Fibroblast of the aortic adventitia (primary cell): ENCODE measurements at places on chromosomes 6 and 20.

DNA sequence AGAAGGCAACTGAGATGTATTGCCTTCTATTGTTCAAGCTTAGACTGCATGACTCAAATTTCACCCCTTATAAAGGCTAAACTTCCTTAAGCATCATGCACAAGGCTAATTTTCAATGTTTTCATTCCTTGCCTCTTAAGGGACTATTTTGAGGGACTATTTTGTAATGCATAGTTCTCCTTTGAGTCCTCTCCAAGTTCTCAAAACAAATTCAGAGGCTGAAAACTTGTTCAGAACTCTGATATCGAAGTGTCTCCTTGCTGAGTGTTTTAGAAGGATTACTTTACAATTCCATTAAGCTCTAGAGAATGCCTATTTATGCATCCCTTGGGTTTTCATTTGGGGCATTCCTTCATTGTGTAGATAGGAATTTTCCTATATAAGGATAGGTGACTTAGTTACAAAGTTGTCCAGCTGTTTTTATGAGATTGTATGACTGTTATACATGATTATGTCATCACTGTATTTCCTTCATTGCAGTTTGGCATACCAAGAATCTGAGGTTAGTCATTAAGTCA is 41.7 kb downstream of the COL19A1 start:
- DNase-seq: peak; percentile 24

DNA sequence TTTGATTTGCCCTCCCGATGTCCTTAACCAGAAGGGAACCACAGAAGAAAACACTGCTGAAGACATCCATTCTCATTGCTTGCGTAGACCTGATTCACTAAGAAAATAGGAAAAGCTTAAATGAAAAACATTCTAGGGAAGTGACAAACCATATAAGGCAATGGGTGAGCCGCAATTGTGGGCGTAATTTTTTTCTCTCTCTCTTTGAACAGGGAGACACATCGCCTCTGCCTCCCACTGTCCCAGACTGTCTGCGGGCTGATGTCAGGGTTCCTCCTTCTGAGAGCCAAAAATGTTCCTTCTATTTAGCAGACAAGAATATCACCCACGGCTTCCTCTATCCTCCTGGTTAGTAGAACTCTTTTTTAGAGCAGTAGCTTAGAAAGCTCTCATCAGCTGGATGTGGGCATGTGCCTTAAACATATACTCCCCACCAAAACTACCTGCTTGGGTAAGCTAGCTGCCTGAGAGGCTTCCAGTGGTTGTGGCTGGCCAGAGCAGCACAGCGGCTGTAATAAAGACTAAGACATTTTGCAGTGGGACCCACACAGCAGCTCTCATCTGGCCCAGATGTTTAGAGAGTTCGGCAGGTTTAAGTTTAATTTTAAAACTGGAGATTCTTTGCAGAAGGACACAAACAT is 22.7 kb upstream of the CTAGE9 start:
- DNase-seq: peak; percentile 31

DNA sequence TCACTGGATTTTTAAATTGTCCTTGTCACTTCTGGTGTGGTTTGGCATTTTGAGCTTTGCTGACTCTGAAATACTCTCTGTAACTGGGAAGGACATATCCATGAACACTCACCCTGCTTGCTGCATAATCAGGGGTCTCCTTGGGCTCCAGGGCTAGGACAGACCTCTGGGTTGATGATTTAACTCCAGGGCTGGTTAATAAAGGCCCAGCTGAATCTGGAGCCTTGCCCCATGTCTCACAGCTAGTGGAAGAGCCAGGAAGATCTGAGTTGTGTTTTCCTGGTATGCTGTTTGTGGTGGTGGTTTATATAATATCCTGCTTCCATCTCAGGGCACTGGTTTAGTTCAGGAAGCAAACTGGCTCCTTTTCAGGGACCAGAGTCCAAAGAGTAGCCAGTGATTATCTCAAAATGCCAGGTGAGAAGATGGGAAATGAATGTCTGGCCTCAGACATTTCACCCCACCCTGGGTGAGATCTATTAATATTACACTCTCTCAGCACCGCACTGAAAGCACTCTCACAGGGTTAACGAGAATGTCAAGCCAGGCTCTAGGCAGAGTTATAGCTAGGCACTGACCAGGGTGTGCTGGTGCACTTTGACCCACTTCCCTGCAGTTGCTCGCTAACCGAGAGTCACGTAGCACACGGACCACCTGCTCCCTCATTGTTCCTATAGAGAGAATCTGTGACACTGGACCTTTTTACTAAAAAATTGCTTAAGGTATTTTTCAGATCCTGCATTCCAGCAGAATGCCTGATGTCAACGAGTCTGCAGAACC is 90.1 kb upstream of the SLC22A16 start:
- peak; percentile 7 for DNase-seq

DNA sequence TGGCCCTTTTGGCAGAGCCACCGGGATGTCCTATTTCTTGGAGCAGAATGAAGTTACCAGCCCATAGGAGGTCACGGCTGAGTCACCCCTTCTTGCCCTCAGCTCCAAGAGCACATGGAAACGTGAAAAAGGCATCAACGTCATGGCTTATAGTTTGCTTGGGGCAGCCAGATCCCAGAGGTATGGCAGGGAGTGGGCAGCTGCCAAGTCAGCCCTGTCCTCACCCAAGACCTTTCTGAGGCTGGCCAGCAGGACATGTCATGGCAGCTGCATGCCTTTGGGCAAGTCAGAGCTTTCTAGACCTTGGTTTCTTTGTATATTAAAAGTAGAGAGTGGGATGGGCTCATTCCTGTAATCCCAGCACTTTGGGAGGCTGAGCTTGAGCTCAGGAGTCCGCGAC is 8.2 kb upstream of the MDFI start:
- no peak for DNase-seq

GRCh38 chr6:32472781-32473375 is 33.2 kb downstream of the HLA-DRA start:
- no peak for DNase-seq

- DNase-seq: peak; percentile 85
These were observed 21.9 kb upstream of the TAF8 start for GRCh38 chr6:42028234-42029061.

DNA sequence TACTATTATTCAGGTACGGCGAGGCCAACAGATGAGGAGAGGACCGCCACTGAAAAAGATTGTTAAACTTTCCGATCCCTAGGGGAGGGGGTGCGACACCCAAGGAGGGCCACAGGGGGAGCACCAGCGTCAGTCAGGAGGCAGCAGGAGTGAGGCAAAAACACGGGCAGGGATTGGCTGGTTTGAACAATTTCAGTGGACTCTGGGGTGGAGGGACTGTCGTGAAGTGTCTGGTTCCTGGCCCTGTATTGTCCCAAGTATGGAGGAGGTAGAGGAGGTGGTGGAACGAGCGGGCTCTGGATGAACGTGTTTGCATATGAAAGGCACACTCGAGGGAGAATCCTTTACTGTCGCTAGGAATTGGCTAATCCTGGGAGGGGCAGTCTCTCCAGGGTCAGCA is 32.5 kb upstream of the MCUR1 start:
- no peak for DNase-seq

DNA sequence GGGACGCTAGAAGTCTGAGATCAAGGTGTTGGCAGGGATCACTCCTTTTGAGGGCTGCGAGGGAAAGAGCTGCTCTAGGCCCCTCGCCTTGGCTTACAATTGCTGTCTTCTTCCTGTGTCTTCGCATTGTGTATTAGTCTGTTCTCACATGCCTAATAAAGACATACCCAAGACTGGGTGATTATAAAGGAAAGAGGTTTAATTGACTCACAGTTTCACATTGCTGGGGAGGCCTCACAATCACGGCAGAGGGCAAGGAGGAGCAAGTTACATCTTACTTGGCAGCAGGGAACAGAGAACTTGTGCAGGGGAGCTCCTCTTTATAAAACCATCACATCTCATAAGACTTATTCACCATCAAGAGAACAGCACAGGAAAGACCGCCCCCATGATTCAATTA is 102.5 kb upstream of the ASF1A start:
- DNase-seq: no peak

- DNase-seq: no peak
These were observed 182.8 kb downstream of the EYS start for GRCh38 chr6:65524232-65524631.

DNA sequence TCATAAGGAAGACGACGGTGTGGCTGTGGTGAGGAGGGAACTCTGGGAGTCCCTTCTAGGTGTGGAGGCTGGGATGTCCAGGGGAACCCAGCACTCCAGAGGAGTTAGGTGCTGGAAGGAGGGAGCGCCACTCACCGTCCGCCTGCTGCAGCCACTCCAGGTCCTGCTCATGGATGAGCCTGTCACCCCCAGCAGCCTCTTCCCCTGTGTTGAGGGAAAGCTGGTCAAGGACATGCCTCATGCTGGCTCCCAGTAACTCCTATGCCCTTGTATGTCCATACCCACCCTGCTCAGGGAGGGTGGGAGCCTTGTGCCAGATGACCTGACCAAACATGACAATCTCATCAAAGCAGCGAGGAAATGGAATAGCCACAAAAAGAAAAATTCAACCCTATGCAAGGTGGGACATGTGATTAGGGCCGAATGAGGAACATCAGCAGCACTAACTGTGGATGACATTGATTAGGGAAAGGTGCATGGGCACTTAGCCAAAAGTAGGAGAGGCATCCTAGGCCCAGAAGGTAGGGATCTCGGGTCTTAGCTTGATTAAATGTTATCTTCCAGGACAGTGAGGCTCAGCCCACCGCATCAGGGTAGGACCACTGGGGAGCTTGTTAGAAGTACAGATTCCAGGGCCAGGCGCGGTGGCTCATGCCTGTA is 3.0 kb downstream of the DNPH1 start:
- DNase-seq: no peak

DNA sequence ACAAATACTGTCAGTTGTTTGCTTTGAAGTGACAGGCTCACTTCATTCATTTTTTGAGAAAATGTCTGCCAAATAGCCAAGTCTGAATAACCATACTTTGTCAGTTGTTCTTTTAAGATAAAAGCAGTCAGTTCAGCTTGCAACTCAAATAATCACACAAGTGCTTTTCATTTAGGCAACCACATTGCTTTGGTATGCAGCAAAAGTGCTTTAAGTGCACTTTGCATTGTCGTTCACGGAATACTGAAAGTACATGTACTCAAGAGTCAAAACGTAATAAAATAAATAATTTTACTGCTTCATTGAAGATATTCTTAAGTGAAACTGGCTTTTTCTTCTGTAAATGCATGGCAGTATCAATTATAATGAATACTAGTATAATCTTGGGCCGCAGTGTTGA is 107.2 kb downstream of the MMS22L start:
- DNase-seq: no peak

DNA sequence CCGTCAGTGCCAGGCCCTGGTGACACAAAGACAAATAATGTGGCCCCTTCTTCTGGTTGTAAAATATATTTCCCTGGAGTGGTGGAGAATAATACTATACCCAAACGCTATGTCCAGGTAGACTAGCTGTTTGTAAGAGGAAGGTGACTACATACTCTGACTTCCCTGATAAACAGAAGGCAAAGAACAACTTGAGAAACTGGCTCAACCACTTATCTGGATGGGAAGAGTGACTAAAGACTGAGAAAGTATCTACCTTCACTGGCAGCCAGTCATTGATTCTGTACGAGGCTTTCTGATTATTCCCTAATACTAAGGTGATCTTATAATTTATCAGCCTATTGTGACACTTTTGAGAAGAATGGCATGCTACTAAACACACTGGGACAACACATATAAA is 569.7 kb downstream of the EPHA7 start:
- DNase-seq: no peak

GRCh38 chr20:19211661-19212468 is 577 bp upstream of the SLC24A3 start:
- no peak for DNase-seq

GRCh38 chr20:45934046-45934585 is 367 bp upstream of the PCIF1 start:
- peak; percentile 48 for DNase-seq

DNA sequence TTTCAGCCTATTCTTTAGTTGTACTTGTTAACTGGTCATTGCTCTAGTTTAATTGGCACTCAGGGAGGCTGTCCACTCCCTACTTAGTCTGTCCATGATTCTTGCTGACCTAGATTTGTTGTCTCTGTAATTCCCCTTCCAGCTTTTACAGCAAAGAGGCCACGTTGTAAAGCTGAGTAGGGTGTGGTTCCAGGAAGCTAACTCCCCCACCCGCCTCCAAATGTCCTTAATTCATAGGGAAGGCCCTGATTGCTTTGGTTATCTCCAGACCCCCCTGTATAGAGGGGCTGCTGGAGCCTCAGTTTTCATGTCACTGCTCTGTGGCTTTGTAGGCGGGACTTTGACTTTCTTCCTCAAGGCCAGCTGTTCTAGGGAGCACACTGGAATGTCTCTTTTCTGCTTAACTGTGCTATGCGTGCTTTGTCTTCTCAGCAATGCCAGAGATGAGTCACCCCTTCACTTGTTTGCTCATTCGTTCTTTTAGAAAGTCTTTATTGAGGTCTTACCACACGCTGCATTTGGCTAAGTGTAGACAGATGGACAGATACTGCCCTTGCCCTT is 175.1 kb upstream of the JAG1 start:
- DNase-seq: peak; percentile 95

DNA sequence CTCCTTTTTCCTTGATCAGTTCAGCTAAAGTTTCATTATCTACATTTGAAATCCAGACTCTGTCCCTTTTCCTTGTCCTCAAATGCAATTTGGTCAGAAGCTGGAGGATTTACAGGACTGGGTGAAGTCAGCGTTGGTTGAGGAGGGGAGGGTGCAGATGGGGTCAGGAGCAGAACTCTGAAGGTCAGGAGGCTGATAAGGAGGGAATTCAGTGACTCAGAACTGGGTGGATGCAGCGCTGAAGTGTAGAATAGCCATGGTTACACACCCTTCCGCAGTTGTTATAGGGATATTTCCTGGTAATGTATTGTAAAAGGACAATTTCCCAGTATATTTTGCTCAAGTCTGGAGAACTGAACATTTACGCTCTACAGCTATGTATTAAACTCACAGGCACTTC is 133.1 kb upstream of the FOXA2 start:
- peak; percentile 70 for DNase-seq

GRCh38 chr20:16583474-16583873 is 10.2 kb upstream of the KIF16B start:
- peak; percentile 2 for DNase-seq

GRCh38 chr20:49281913-49282467 is 4.1 kb upstream of the ZNFX1 start:
- no peak for DNase-seq

DNA sequence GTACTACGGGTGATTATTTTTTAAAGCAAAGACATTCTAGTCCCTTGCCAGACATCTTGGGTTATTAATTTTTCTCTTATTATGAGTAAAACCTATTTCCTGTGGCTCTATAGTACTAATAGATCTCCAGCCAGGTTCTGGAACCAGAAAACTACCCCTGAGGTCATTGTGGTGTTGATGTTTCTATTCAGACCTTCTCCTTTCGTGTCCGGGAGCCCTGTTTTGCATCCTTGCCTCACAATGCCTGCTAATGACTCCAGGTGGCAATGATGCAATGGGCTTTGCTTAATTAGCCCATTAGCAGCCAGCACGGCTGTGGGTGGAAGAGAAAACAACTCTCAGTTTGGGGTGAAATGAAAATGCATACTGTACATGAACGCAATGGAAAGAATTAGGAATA is 62.9 kb upstream of the ARG1 start:
- no peak for DNase-seq

DNA sequence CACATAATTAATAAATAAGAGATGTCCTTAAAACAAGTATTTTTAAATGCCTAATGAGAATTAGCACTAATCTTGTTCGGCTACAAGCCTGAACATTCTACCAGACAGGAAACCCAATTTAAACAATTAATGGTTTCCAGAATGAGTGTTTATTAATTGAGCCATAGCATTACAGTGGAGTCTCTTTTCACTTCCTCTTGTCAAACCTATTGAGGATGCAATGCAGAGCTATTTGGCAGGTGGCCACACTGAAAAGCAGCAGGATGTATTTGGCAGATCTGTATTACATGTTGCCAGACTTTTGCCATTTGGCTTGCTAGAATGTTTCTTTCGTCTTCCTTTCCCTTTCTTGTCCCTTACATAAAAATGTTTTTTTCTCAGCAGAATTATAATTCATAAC is 475.2 kb upstream of the MARCKS start:
- peak; percentile 92 for DNase-seq
